Activated CD8-positive, alpha-beta memory T cell treated with anti-CD3 and anti-CD28 coated beads, Interleukin-2, amount 50 U/mL, for 4 hours (primary cell): ENCODE measurements at places on chromosomes 5 and 9.

GRCh38 chr5:6206501-6206900 lies 171.8 kb downstream of the MED10 start:
- no peak for DNase-seq

- DNase-seq, result no peak
Measured at GRCh38 chr5:103511554-103511885, 51.1 kb downstream of the NUDT12 start.

- DNase-seq, result no peak
Measured at GRCh38 chr9:94929369-94929756, 202.9 kb downstream of the AOPEP start.

DNA sequence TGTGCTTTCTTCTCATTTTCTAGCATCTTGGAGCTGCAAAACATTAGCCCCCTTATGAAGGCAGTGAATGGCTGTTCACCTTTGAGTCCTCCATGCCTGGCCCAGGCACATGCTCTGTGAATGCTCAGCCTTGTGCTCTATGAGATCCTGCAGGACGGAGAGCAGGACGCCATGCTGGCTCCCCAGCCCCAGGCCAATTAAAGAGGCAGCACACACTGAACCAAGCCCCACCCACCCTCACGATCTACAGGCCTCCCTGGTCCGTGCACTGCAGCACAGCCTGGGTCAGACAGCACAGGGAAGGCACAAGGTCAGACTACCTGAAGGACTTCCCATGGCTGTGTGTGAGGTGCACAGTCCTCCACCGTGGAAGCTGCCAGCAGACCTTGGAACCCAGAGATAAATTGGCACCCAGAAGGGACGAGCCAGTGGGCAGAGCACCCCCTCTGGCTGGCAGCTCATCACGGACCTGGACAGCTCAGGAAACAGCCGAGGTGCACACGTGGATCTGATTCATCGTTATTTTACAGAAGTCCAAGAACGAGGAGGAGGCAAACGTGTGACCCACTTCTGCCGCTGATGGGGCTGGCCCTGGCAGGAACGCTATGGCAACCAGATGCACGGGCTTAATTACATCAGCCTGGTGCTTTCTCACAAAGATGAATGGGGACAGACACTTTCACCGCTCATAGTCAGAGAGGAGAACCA lies 59.5 kb downstream of the OLFM1 start:
- DNase-seq, result no peak

GRCh38 chr9:137478613-137478961 lies 19.5 kb upstream of the NSMF start:
- DNase-seq, result no peak

GRCh38 chr9:6109571-6109970 lies 94.1 kb upstream of the RANBP6 start:
- DNase-seq, result no peak

- DNase-seq, result no peak
Measured at GRCh38 chr9:91157883-91158282, 203.8 kb downstream of the AUH start.

GRCh38 chr9:5502553-5502952 lies 7.8 kb upstream of the PDCD1LG2 start:
- no peak for DNase-seq

- DNase-seq, result no peak
Measured at GRCh38 chr5:158805195-158805594, 294.5 kb downstream of the EBF1 start.

DNA sequence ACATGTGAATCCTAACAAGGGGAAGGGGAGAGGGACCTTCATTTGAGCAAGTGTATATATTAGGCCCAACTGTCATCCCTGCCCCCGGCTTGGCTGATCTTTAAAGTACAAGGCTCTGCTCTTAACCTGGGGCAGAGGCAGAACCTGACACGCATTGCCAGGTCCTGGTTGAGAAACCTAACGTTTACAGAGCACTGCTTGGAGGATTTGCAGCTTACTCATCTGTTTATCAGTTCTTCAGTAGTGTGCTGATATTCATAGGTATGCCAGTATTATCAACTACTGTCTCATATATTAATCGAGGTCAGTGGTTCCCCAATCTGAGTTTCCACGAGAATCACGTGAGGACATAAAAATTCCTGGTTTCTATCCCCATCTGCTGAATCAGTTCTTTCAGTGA lies 50.4 kb downstream of the ACO1 start:
- DNase-seq, result no peak

- DNase-seq, result no peak
Measured at GRCh38 chr5:1270426-1270825, 24.4 kb downstream of the TERT start.

DNA sequence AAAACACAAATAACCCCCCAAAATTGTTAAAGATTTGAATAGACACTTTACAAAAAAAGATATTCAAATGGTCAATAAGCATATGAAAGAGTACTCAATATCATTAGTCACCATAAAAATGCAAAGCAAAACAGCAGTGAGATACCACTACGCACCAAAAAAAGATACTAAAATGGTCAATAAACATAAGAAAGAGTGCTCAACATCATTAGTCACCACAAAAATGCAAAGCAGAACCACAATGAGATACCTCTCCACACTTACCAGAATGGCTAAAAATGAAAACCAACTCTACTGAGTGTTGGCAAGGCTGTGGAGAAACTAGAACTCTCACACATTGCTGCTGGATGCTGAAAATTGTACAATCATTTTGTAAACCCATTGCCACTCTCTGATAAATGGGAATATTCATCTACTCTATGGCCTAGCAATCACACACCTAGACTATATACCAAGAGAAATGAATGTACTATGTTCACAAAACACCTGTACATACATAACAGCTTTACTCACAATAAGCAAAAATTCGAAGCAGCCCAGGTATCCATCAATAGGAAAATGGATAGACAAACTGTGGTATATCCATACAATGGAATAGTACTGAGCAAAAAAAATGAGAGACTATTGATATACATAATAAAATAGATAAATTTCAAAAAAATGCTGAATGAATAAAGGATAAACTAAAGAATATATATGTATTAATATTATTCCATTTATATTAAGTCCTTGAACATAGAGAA lies 205.0 kb upstream of the DAPK1 start:
- DNase-seq, result no peak

DNA sequence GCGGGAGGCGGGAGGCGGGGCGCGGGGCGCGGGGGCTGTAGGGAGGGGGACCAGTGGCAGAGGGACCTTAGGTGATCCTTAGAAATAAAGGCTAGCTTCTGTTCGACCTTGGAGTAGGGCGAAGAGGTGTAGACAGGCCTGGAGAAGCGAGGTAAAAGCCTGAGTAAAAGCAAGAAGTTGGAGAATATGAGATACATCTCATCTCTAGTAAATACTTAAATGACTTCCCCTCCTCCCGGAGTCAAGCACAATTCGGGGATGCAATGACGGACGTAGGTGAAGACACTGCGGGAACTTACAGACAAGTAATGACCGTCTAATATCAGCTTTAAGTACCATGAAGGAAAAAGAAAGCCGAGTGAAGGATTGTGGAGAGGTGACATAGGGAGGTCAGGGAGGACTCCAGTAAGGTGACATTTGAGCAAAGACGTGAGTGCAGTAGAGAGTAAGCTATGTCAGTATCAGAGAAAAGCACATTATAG lies 466 bp downstream of the SMC2 start:
- DNase-seq, result no peak

- no peak for DNase-seq
Measured at GRCh38 chr9:109088221-109088620, 31.5 kb downstream of the TMEM245 start.

- DNase-seq, result no peak
Measured at GRCh38 chr5:89011778-89012711, 129.1 kb upstream of the MEF2C start.

- no peak for DNase-seq
Measured at GRCh38 chr9:91884696-91885687, 65.0 kb downstream of the ROR2 start.

- DNase-seq, result no peak
Measured at GRCh38 chr9:93254806-93255493, 71.0 kb downstream of the WNK2 start.

DNA sequence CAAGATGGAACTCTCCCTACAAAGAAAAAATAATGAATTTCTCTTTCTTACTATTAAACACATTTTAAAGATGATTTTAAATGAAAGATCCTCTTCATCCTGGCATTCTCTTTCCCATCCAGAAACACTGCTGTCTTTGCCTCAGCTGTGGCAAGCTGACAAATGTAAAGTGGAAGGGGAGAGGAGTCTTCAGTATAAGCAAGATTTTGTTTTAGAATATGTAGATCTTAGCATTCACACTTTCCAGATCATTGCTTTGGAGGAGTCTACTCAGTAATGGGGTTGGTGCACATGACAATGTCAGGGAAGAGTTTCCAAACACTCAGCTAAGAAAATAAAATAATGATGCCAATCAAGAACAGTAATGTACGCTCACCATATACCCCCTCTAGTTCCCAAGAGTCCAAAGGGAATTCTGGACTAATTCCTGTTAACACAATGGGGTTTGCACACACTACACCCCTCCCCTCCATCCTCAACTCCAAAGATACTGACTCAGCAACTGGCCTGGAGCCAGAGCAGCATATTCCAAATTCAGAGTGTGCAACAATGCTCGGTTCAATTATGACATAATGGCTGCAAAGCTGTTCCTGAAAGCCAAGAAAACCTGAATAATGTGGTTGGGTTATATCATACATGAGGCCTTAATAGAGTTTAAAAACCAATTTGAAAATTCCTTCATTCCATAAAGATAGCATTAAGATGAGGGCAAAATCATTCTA lies 4.6 kb downstream of the C5orf63 start:
- no peak for DNase-seq

DNA sequence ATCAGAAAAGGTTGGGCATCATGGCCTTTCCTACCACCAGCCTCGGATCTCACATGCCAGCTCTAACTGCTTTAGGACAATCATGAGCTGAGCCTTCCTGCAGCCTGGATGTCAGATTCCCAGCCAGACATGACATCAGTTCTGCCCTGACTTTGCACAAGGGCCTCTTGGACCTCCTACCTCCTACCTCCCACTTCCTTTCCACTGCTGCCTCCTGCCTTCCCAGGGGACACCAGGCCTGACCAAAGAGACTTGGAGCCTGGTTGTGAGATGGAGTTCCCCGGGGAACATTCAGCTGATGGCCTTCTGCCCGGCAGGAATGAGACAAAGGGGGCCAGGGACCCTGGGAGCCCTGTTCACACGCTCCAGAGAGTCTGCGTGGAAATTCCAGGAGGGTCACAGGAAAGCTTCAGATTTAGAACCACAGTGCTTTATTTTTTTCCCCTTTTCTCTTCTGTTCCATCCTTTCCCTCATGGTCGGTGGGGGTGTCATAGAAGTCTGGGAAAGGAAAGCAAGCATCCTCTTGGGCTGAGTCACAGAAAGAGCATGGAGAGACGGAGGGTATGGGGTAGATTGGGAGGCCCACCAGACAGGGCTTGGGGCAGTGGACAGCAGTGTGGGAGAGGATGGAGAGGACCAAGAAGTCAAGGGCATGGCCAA lies 35.4 kb upstream of the IL17B start:
- DNase-seq, result no peak

DNA sequence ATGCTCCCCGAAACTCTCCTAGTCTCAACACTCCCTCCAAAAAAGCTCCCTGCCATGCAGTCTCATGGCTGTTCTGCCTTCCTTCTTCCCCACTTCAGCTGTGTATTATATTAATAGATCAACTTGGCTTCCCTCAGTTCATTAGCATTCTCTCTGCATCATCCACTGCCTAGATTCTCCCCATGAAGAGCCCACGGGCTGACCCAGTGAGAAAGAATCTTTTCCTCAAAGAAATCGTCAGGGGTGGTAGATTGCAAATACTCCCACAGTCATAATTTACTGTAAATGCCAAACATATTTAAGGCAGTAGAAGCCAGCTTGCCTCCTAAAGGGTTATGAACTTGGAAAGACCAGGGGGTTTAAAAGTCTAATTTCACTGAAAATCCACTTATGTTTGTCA lies 33.5 kb downstream of the GNA14 start:
- DNase-seq, result no peak

- DNase-seq, result no peak
Measured at GRCh38 chr5:124460642-124461041, 285.8 kb downstream of the ZNF608 start.

DNA sequence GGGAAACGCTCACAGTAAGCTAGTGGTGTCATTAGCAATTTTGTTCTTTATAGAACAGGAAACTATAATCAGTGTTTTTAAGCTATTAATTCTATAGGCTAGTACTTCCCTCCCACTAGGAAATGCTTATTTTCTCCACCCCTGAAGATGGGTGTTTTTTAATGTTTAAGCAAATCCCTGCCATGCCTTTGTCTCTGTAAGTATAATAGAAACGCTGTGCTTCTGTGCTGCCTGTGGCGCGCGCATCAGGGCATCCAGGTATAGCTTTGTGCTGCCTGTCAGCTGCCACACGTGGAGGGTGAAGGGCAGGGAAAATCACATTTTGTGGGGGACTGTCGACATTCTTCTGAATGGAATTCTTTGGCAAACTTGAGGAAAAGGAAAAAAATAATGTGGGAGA lies 217.5 kb downstream of the RAB3C start:
- DNase-seq, result no peak

DNA sequence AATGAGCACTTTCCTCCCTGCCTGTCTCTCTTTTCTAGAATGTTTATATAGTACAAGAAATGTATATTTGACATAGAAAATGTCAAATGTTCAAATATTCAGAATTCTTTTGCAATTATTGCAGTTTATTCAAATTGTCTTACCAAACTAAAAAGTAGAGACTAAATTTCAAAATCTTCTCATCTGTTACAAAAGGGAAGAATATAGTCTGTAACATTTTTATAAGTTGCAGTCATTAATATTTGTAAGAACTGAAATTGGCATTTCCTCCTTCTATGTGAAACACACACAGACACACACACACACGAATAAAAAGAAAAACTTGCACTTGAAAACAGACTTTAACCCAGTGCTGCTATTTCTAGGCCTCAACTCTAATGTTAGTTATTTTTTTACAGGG lies 56.4 kb downstream of the NR3C1 start:
- DNase-seq, result no peak

- no peak for DNase-seq
Measured at GRCh38 chr5:133925866-133926488, 42.4 kb downstream of the C5orf15 start.

GRCh38 chr5:125181955-125182354 lies 435.5 kb upstream of the ZNF608 start:
- DNase-seq, result no peak

- DNase-seq, result no peak
Measured at GRCh38 chr9:78857373-78858225, 560.7 kb downstream of the PSAT1 start.

- DNase-seq, result no peak
Measured at GRCh38 chr5:9239626-9240025, 306.2 kb downstream of the SEMA5A start.
